ENCODE measurements at places on chromosomes 13 and 19. TPM values are rescaled to one million over a fixed set of nuclear protein-coding genes. Genes with fewer than 3 reads are reported as not detected.

DNA sequence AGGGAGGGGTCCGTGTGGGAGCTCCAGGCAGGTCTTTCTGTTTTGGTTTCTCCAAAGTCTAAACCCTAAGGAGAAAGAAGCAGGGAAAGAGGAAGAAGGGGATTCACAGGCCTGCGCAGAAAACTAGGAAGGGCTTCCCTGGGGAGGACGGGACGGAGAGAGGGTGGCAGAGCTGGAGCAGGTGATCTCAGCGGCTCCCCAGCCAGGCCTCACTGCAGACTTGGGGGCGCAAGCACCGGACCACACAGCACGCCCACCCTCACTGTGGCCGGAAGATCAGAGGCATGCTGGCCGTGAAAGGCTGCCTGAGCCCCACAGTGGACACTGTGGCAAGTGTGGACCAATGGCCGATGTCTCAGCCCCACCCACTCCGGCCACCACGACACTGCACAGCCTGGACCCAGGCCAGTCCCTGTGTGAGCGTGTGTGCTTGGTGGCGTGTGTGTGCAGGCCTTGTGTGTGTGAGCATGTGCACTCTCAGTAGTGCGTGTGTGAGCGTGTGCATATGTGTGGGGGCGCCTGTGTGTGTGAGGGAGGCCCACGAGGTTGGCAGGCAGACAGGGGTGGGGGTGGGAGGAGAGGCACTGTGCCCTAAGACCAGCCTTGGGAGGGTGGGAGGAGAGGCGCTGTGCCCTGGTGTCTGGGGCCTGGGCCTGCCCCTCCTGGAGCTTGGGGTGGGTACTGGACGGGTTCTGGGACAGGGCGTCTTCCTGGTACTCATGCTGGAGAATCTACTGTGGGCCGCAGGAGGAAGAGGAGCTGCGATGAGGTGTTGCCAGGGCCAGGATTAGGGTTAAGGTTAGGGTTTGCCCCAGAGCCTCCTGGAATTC lies 15.4 kb upstream of the TMEM255B start:
- no peak for DNase-seq

GRCh38 chr19:10855879-10856522 lies 7.8 kb downstream of the C19orf38 start:
- DNase-seq, result no peak

GRCh38 chr19:13881692-13882418 lies 4.9 kb downstream of the NANOS3 start:
- no peak for DNase-seq

Gene SHANK1
- total RNA-seq, result 19.3 TPM

DNA sequence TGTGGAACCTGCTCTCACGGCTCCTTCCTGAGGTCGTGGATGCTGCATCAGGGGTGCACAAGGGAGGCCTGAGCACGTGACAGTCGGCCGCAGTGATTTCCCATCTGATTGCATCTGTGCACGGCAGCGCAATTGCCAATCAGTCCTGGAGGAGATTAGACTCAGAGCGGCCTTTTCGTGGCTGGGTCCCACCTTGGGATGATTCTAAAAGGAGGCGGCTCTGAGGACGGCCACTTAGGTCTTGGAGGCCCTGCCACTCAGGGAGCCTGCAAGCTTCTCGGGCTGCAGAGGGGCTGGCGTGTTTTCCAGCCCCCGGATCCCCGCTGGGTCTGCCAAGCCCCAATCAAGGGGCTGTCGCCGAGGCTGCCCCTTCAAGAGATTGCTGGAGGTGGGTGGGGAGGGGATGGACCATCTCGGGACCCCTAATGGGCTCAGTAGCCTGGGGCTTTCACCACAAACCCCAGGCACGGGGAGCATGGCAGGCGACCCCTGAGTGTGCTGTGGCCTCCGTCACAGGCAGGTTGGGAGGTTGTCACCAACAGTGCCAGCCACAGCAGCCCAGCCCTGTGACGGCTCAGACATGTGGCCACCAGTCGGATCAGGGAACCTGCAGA lies 51.6 kb downstream of the SOX1 start:
- no peak for DNase-seq

GRCh38 chr13:35378939-35379338 lies 97.5 kb downstream of the MAB21L1 start:
- no peak for DNase-seq

DNA sequence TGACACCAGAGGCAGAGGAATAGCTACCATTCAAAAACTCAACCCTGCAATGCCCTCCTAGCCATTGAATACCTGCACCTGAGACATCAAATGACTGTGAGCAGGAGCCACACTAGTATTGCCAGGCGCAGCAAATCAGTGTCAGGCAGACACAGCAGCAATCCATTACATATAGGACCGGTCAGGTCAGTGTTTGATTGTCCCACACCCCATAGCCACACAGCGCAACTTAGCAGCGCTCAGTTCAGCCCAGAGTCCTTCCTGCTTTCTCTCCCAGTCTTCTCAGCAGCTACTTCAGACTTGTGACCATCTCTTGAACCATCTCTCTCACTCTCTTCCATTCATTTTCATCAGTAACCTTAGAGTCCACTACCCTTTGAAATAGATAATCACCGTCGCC lies 181.6 kb upstream of the GPR12 start:
- no peak for DNase-seq

DNA sequence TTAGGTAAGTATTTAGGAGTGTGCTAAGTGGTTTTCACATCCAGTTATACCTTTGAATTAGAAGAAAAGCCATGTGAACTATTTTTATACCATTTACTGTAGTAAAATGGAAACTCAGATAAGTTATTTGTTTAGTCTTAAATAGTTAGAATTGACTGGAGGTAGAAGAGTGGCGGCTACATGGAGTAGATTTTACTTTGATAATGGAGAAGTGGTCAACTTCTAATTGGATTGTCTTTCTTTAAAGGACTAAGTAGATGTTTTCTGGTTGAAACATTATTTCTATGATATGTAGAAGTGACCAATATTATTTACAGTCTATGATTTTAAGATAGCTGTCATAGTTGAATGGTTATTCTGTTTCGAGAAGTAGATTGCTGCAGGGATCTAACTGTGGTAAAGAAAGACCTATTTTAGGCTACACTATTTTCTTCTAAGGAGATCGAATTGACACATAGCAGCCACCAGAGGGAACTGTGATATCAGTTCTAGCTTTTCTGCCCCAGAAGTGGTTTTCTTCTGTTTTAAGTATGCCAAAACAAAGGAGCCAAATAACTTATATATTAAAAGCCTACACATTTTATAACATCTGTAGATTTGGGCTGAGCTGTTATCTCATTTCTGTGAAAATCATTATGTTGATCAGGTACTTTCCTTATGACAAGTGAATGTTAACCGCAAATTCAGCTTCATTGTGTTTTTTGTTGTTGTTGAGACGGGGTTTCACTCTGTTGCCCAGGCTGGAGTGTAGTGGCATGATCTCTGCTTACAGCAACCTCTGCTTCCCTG lies 26.1 kb downstream of the ZMYM2 start:
- peak; percentile 6 for DNase-seq

- DNase-seq, result no peak
Measured at GRCh38 chr13:46598140-46598819, 45.3 kb downstream of the LRCH1 start.

GRCh38 chr19:38216785-38217641 lies 7.0 kb downstream of the DPF1 start:
- DNase-seq, result no peak

Gene ASPDH
- 2.1 TPM for total RNA-seq

- DNase-seq, result no peak
Measured at GRCh38 chr19:35399231-35399630, 28.4 kb downstream of the GPR42 start.

Gene RPS15
- 280 TPM for total RNA-seq

DNA sequence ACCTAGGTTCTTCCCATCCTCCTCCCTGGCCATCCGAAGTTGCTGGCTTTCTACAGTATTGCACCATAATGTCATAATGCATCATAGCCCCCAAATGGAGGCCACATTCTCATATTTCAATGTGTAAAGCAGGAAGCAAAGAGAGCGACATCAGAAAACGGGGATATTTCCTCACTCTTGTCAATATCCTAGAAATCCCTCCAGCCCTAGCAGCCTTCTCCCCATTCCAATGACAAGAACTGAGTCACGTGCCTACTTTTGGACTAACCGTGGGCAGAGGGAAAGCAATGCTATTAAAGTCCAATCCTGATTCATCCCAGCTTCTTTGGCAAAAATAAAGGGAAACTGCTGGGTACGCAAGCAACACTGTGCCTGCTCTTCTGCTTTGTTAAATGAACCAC lies 4.3 kb upstream of the RAP2A start:
- DNase-seq, result peak; percentile 60

DNA sequence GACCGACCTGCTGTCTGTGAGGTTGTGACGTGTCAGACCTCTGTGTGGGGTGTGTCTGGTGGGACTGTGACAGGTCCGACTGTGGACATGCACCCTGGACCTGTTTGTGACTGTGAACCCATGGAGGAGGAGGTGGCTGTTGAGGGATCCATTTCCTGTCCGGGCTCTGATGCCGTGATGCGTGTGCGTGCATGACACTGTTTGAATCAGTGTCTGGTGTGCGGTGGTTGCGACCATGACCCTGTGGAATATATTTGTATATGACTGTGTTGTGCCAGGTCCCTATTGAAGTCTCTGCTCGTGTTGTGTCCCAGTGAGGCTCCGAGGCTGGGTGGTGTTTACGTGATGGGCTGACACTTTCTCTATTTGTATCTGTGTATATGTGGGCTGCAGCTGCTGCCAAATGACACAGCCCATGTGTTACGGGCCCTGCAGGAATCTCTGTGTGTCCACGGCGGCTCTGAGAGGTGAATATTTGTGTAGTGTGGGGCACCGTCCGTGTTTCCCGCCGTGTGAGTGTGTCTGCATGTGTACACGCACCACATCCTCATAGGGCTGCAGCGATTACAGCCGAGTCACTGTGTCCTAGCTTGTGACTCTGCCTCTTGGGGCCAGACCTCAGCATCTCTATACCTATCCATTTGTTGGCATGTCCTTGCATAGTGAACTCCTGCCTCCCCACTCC lies 18.3 kb downstream of the CCDC97 start:
- DNase-seq, result no peak

GRCh38 chr13:47463726-47464125 lies 537.3 kb downstream of the SUCLA2 start:
- DNase-seq, result no peak

Gene CEACAM1
- 0.36 TPM for total RNA-seq

DNA sequence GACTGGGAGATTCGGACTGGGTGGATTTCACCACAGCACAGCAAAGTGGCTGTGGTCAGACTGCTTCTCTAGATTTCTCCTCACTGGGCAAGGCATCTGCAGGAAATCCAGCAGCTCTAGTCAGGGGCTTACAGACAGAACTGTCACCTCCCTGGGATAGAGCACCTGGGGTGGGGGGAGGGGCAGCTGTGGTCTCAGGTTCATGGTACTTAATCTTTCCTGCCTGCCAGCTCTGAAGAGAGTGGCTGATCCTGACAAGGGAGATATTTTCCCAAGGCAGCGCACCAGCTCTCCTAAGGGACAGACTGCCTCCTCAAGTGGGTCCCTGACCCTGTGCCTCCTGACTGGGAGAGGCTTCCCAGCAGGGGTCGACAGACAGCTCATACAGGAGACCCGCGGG lies 212.8 kb upstream of the KLF12 start:
- DNase-seq, result no peak

GRCh38 chr19:41351339-41352245 lies 2.1 kb downstream of the TGFB1 start:
- no peak for DNase-seq

DNA sequence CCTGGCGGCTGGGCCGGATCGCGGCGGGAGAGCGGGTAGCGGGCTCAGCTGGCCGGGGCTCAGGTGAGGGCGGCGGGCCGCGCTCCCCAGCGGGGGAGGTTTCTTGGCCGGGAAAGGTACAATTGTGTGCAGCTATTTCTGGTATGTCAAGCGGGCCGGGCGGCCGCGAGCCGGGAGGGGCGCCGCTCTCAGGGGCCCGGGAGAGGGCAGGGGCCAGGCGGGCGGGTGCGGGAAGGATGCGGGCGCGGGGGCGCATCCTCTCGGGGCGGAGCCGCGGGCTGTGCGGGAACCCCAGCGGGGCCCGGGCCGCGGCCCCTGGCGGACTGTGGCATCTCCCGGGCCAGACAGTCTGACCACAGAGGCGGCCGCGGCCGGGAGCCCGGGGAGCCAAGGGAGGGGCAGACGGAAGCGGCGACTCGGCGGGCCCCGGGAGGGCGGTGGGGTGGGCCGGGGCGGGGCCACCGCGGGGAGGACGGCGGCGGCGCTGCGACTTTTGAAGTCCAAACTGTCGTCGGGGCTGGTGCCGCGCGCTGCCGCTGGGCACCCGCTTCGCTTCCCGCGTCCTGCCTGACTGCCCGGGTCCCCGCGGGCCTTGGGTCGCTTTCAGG lies at the start of gene LMO7:
LMO7 (plus strand) TSS at position 503 of the 608 bp plus-strand sequence. CDS start 328 bp downstream, outside the sequence.
- DNase-seq, result peak; percentile 8

- no peak for DNase-seq
Measured at GRCh38 chr13:43077906-43078305, 54.5 kb downstream of the DNAJC15 start.
